ELF-1 (cell line): ENCODE measurements at places on chromosomes 5 and 9.

DNA sequence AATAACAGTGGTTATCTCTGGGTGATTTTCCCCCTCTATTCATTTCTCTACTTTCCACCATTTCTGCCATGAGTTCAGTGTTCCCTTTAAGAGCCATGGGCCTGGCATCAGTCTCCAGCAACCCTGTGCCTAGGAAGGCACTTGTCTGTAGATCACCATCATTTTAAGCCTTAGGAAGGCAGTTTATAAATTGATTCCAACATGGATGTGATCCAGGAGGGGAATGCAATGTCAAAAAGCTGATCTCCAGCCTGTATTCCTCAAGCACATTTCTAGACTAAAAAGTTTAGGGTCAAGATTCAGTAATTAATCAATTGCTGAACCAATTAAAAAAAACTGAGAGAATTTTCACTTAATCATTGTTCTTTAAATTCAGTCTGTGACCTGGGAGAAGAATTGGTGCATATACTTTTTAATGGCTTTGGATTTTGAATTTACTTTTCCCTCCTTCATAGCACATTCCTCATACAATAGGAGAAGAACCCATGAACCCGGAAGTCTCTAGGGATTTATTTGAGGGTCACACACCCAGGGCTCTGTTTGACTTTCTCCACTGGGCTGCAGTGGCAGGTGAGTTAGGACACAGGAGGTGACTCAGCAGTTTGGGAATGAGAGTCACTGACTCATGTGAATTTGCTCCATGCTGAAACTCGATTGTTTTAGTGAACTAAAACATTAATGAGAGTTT lies 6.1 kb upstream of the ERMP1 start:
- peak; percentile 37 for DNase-seq

DNA sequence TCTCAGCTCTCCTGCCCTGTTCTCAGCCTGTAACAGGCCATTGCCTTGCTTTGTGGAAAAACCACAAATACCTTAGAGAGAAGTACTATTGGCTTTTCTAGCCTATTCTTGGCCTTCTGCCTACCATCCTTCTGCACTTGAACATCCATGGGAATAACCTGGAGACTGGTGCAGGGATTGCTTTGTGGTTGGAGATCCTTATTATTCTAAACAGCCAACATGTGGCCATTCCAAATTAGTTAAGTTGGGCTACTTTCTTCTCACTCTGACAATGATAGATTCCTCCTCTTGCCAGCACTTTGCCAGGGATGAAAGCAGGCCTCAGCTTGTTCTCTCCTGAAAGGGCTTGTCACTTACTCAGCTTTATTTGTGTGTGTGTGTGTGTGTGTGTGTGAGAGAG lies 240.4 kb downstream of the GLIS3 start:
- no peak for DNase-seq

- no peak for DNase-seq
Measured at GRCh38 chr5:15203376-15203775, 296.6 kb upstream of the FBXL7 start.

GRCh38 chr5:67496051-67496450 lies 299.5 kb upstream of the CD180 start:
- no peak for DNase-seq

DNA sequence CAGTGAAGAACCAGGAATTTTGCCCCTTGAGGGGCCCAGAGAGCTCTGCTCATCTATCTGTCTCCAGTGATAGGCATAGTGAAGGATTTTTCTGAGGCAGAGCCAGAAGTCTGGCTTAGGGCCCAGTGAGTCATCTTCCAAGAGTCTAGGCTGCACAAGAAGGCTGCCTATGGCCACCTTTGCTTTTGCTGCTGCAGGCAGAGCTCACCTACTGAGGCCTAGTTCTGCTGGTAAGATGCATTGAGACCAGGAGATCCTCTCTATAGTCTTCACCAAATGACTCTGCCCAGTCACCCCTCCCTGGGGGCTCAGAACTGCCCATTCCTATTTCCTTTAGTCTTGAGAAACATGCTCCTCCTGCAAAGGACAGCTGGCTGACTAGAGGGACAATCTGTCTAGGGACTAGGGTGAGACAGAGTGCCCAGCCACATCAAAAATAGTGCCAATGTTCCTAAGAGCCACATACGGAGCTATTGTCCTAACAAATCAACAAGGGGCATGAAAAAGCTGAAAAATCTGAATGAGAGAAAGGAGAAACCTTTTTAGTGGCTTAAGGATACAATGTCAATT lies 40.3 kb upstream of the CDKN2AIPNL start:
- DNase-seq: peak; percentile 51

DNA sequence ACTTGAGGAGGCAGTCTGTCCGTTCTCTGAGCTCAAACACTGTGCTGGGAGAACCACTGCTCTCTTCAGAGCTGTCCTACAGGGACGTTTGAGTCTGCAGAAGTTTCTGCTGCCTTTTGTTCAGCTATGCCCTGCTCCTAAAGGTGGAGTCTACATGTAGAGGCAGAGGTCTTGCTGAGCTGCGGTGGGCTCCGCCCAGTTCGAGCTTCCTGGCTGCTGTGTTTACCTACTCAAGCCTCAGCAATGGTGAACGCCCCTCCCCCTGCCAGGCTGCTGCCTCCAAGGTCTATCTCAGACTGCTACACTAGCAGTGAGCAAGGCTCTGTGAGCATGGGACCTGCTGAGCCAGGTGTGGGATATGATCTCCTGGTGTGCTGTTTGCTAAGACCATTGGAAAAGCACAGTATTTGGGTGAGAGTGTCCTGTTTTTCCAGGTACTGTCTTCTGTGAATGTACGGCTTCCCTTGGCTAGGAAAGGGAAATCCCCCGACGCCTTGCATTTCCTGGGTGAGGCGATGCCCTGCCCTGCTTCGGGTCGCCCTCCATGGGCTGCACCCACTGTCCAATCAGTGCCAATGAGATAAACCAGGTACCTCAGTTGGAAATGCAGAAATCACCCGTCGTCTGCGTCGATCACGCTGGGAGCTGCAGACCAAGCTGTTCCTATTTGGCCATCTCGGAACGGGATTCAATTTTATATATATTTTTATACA lies 58.5 kb downstream of the CNTRL start:
- DNase-seq: peak; percentile 73

DNA sequence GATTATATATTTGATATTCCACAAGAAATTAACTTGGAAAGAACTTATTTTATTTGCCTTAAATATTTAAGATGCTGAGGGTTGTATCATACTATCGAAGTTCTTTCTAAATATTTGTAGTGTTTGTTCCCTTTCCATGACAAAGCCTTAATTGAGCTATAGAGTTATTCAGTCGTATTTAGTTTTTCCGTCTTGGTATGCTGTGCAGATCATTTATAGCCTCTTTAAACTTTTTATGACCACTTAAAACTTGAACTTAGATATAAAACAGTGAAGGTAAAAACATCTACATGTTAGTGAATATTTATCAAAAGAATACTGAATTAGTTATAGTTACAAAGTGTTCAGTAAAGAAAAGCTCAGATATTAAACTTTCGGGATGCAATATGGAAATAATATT lies 74.4 kb downstream of the PARP8 start:
- no peak for DNase-seq

DNA sequence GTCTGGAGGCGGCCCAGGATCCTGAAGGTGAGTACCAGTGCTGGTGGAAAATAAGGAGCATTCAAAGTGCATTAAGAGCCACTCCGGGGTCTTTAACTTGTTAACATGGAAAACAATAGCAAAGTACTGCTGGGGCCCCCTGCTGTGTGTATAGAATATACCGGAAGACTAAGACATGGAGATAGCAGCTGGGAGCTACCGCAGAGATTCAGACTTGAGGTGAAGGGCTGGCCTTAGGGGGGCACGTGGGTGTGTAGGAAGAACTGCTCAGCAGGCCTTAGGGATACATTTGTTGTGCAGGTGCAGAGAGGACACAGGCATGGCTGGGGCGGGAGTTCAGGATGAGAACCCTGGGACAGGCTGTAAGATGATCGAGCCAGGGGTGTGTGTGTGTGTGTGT lies 1.2 kb upstream of the DMRT1 start:
- DNase-seq: peak; percentile 14
